PC-3 (cell line): ENCODE measurements at places on chromosomes 5 and 9. TPM values are rescaled to one million over a fixed set of nuclear protein-coding genes. Genes with fewer than 3 reads are reported as not detected.

The C9 gene
- not detected in 2 replicates for total RNA-seq

The BARHL1 gene
- total RNA-seq = not detected in 2 replicates

GRCh38 chr5:3511934-3512333 lies 83.7 kb upstream of the IRX1 start:
- no peak overlapping the region for H3K27ac ChIP-seq
- no peak for DNase-seq
- no peak overlapping the region for H3K4me3 ChIP-seq
- no peaks in the 10 kb centered on the region for H3K27me3 ChIP-seq
- no peaks in the 10 kb centered on the region for H3K4me1 ChIP-seq
- no peaks in the 10 kb centered on the region for H3K36me3 ChIP-seq

DNA sequence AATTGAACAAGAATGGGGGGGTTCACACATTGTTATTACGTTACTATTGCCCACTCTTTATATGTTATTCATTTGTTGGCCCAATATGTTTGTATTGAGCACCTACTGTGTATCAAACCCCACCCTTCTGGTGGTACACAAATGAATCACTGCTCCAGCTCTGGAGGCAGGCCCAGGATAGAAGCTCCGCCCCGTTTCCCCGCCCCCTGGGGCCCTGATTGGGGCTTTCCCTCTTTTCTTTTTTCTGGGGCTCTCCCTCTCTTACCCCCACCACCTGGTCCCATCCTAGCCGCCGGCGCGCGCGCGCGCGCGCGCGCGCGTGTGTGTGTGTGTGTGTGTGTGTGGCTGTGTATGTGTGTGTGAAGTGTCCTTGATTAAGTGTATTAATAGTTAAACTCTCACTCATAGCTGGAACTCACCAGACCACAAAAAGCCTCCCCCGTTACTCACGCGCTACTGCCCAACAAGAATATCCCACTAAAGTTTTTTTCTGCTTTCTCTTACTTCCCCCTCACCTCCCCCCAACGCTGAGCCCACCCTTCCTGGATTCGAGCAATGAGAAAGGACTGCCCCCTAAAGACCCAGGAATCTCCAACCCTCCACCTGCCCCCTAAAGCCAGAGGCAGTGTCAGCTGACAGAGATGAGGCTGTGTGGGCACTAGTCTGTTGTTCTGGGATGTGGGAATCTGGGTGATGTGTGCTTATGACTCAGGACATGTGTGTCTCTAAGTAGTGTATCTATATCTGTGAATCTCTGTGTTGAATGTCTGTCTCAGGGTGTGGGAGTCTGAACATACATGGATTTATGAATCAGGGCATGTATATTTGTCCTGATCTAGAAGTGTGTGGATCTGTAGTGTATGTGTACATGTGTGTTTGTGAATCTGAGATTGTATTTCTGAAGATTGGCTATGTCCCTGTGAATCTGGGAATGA lies 4.0 kb downstream of the CXXC5 start:
- peak; percentile 73 for DNase-seq
- peak overlapping the region; percentile 7 for H3K27ac ChIP-seq
- H3K4me3 ChIP-seq = peak overlapping the region; percentile 15; the same call in 1 of the 2 replicates
- H3K36me3 ChIP-seq = no peaks in the 10 kb centered on the region

The HARS2 gene
- 23.3 and 29.7 TPM in 2 replicates for total RNA-seq

DNA sequence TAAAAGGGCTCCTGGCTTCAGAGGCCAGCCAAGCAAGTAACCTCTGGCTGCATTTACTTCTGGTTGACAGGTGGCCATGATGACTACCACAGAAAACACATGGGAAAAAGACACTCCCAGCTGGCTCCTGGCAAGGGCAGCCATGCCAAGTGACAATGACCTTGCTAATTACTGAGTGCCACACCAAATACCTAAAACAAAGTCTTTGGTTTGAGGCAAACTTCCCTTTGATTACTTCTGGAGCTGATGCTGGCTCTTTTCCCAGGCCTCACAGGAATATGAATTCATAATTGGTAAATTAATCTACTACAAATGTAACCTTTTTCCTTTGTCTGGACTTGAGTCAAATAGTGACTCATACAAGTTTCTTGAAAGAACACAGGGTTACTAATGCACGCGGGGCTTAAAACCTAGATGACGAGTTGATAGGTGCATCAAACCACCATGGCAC lies 61.0 kb downstream of the LPAR1 start:
- peak; percentile 87 for DNase-seq
- H3K36me3 ChIP-seq = peaks cover 18% of the 10 kb centered on the region; the same call in 1 of the 2 replicates
- H3K4me1 ChIP-seq = peaks cover 31% of the 10 kb centered on the region
- peak overlapping the region; percentile 89 for H3K27ac ChIP-seq
- H3K27me3 ChIP-seq = no peaks in the 10 kb centered on the region

DNA sequence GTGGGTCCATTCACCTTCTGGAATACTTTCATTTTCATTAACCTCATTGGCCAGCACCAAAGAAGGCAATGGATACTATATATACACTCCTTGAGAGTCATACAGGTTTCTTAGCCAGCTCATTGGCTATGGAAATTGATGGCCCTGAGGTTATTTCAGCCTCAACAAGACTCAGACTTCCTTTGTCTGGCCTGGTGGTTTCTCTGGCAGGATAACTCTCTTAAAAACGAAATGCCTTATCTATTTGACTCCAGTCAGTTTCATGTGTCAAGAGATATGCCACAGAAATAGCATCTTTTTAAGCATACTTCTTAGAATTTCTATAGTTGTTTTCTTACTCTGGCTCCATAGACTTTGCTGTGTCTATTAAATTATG lies 28.9 kb downstream of the CDH9 start:
- peak; percentile 28 for DNase-seq
- H3K27me3 ChIP-seq = no peaks in the 10 kb centered on the region
- peaks cover 21% of the 10 kb centered on the region for H3K4me1 ChIP-seq
- peak overlapping the region; percentile 22; the same call in 1 of the 2 replicates for H3K4me3 ChIP-seq
- H3K27ac ChIP-seq = peak overlapping the region; percentile 80
- no peaks in the 10 kb centered on the region for H3K36me3 ChIP-seq

The POLR1E gene
- 37.0 and 37.2 TPM in 2 replicates for total RNA-seq

DNA sequence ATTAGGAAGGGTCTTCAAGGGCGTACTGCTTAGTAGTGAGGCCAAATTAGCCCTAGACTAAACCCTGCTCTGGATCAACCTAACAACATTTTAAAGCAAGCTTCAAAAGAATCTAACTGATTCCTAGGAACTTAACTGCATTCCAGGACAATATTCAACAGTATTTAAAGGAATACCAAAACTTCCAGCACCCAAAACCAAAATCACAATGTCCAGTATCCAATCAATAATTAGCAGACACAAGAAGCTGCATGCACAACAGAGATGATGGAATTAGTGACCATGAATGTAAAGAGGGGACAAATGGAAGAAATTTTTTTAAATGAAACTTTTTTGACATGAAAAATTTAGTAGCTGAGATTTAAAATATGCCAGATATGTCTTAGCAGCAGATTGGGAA lies 53.9 kb downstream of the CETN3 start:
- H3K4me3 ChIP-seq = no peak overlapping the region
- H3K36me3 ChIP-seq = no peaks in the 10 kb centered on the region
- no peak for DNase-seq
- 0 out of 2 replicates have a peak, but pooled peaks cover 4% of the 10 kb centered on the region for H3K4me1 ChIP-seq
- no peaks in the 10 kb centered on the region for H3K27me3 ChIP-seq

DNA sequence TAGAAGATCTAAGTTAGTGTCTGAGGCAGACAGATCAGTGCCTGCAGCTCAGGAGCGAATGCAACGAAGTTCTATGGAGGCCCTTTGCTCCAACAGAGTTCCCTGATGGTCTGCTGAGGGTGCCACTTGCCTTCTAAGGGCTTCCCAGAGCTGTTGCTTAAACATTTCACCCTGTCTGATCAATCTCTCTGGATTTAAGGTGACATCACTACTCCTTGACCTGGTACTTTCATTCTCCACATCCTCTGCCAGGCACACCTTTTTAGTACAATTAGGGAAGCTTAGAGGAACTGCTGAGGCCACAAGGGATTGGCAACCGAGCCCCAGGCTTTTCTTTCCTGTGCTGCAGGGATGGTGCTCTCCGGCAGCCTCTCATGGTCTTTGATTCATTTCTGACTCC lies 94.2 kb upstream of the IFNK start:
- no peaks in the 10 kb centered on the region for H3K36me3 ChIP-seq
- H3K4me1 ChIP-seq = peaks cover 60% of the 10 kb centered on the region
- DNase-seq = no peak
- peak overlapping the region; percentile 32 for H3K27ac ChIP-seq
- H3K4me3 ChIP-seq = no peak overlapping the region

DNA sequence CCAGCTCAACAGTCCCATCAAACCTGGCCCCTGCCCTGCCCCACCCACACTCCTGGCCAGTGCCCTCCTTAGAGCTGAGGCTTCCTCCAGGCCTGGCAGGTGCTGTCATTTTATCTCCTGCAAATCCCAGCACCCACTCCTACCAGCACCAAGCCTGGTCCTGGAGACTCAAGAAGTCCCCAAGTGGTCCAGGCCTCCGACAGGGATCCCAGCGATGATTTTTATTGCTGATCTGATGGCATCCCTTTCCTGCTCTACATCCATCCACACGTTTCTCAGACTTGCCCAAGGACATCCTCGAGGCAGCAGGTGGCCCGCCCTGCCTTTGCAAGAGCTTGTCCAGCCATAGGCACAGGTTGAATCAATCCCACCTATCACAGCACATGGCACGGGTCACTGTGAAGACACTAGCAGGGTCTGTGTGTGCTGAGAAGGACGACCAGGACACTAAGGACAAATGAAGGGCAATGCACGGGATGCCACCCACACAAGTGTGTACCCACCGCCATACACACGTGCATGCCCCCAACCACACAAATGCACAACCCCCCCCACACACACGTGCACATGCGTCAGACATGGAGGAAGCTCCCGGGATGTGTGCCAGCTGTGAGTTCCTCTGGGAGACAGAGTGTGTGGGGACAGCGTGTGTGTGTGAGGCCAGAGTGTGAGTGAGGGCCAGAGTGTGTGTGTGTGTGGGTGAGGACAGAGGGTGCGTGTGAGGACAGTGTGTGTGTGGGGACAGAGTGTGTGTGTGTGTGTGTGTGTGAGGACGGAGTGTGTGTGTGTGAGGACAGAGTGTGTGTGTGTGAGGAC lies 62.4 kb upstream of the UBAC1 start:
- DNase-seq = no peak
- no peaks in the 10 kb centered on the region for H3K4me1 ChIP-seq
- no peak overlapping the region for H3K4me3 ChIP-seq
- no peak overlapping the region for H3K27ac ChIP-seq
- no peaks in the 10 kb centered on the region for H3K36me3 ChIP-seq

DNA sequence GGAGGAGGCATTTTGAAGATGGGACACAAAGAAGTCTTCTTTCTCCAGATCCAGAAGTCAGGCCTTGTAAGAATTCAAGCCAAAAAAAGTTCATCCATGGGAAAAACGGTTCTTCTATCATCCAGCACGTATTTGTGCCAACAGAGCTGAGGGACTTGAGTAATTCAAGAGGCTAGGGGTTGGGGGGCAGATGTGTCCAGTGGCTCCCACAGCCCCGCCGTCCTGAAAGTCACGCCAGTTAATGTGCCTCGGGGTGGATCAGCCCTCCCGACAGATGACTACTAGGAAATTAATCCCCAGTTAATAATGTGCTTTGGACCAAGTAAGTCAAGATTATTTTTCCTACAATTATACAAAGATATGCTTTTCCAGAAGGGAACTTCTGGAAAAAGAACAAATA lies 23.4 kb downstream of the NREP start:
- H3K36me3 ChIP-seq = no peaks in the 10 kb centered on the region; the same call in 1 of the 2 replicates
- DNase-seq = no peak
- no peaks in the 10 kb centered on the region for H3K27me3 ChIP-seq
- H3K4me1 ChIP-seq = peaks cover 46% of the 10 kb centered on the region
- no peak overlapping the region for H3K4me3 ChIP-seq

- H3K36me3 ChIP-seq = no peaks in the 10 kb centered on the region
- peaks cover 22% of the 10 kb centered on the region; the same call in 1 of the 2 replicates for H3K4me1 ChIP-seq
- no peak overlapping the region for H3K27ac ChIP-seq
- no peaks in the 10 kb centered on the region for H3K27me3 ChIP-seq
- no peak overlapping the region for H3K4me3 ChIP-seq
- peak; percentile 59 for DNase-seq
Measured at GRCh38 chr5:27708534-27708933, 670.1 kb upstream of the CDH9 start.

The LCN9 gene
- total RNA-seq = not detected in 2 replicates

The PCDHB8 gene
- total RNA-seq = 0.22 and 0.40 TPM in 2 replicates

DNA sequence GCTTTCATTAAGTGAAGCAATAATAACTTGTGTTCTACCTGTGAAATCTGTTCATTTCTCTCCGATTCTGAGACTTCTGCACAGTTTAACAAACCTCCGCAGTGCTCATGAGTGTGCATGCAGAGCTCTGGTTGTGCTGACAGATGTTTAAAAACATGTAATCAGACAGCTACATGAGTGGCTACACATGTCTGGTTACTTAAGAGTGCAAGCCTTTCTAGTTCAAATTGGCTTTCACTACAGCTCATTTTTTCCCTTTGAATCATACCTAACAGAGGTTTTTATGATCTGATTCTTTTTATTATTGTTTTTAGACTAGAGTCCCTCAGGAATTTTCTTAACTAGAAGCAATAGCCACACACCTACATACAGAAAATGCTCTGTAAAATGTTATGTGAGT lies 310.2 kb downstream of the ARRDC3 start:
- DNase-seq = peak; percentile 51
- H3K4me3 ChIP-seq = no peak overlapping the region
- no peaks in the 10 kb centered on the region for H3K27me3 ChIP-seq
- no peaks in the 10 kb centered on the region for H3K36me3 ChIP-seq
- H3K27ac ChIP-seq = no peak overlapping the region

The MYMK gene
- not detected in 2 replicates for total RNA-seq

The HAVCR1 gene
- total RNA-seq = not detected in 2 replicates

DNA sequence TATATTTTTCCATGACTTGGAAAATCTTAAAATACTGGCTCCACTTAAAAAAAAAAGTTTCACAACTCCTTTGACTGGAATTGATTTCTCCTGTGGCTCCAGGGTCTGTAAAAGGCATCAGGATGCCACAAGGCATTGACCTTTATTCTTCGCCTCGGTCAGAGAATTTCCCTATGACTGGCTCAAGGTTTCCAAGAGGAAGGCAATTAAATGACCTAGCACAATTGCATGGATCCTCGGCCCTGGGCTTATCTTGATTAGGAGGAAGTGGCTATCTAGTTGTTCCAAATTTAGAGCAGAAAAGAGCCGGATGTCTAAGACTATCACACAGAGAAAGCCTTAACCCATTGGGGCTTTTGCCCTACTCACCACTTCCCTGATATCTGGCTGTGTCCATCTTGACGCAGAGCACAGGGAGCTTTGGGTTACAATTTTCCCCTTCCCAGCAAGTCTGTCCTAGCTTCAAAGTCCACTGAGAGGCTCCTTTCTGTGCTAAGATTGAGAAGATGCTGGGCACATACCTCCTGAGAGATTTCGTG lies 56.9 kb upstream of the COL15A1 start:
- DNase-seq = no peak
- no peaks in the 10 kb centered on the region for H3K36me3 ChIP-seq
- H3K27me3 ChIP-seq = no peaks in the 10 kb centered on the region; the same call in 1 of the 2 replicates
- no peak overlapping the region for H3K4me3 ChIP-seq
- no peak overlapping the region for H3K27ac ChIP-seq

The SPINK13 gene
- 3.0 TPM in 1 of 2 replicates, not detected in the other for total RNA-seq
